Naive thymus-derived CD8-positive, alpha-beta T cell (primary cell): ENCODE measurements at places on chromosomes 1 and 21.

DNA sequence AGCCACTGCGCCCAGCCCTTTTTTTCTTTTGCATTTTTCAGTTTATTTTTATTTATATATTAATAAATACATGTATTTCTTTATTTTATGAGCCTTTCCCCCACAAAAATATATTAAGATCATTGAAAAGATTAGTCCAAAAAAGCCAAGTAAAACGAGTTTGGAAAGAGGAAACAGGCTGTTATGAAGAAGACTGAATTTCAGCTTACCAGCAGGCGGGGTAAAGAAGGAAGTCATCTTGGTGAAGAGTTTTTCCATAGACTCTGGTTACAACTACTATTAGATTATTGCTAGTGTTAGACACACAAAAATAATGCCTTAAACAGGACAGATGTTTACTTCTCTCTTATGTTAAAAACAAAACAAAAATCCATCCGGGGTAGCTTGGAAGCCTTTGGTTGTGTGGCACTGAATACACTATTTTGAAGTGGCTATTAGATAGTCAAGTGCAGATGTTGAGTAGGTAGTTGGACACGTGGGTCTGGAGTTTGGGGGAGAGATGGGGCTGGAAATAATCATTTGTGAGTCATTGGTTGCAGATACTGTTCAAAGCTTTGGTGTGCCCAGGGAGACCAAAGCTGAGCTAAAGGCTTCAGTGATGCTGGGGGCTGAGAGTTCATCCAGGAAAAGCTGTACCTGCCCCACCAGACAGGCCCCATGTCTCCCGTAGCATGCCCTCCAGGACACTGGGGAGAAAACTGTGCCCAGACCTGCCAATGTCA, 8.7 kb upstream of the LRRC71 start:
- DNase-seq: no peak

- DNase-seq: no peak
Observed at GRCh38 chr21:24781146-24781545, 826.1 kb downstream of the MRPL39 start.

DNA sequence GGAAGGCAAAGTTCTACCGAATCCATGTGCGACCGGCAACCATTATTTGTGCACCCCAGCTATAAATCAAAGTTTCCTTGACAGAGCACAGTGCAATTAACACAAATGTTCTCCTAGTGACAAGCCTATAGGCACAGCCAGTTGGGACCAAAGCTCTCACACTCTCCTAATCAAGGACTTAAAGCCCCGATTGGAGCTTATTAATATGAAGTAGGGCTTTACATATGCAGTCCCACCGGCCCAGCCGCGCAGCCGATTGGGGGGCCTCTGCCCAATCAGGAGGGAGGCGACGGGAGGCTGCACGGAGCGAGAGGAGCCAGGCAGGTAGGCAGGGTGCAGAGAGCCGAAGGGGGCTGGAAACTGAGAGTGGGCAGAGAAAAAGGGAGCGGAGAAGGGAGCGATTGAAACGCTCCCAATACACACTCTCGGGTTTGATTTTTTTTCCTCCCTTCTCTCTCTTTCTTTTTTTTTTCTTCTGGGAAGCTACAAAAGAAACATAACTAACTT, at the start of gene ESRRG:
Gene ESRRG, minus strand, starts transcription at position 156 of the 507 bp plus-strand sequence. Its CDS starts 130 bp downstream, at position 26.
- DNase-seq: no peak

DNA sequence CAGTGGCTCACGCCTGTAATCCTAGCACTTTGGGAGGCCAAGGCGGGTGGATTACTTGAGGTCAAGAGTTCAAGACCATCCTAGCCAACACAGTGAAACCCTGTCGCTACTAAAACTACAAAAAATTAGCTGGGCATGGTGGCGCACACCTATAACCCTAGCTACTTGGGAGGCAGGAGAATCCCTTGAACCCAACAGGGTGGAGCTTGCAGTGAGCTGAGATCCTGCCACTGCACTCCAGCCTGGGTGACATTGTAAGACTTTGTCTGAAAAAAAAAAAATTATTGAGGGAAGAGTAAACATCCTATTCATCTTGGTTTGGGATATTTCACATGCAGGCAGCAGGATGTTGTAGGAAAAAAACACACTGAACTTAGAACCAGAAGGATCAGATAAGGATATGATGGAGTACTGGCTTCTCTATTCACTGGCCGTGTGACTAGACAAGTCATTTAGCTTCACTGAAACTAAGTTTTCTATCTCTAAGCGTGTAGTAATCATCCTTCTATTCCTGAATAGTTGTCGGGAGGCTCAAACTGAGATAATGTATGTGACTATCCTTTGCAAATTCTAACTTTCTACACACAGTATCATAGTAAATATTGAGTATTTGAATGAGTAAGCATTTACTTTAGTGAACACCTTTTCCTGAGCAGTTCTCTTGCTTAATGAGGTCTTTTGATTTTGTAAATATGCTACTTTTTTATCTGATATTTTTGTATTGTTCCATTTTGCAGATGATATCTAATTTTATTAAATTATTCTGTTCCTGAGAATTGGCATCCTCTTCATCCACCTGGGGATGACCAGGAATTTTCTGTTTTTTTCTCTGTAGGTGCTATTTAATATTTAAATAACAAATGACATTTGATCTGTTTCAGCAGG, 18.2 kb downstream of the CAP1 start:
- DNase-seq: no peak

DNA sequence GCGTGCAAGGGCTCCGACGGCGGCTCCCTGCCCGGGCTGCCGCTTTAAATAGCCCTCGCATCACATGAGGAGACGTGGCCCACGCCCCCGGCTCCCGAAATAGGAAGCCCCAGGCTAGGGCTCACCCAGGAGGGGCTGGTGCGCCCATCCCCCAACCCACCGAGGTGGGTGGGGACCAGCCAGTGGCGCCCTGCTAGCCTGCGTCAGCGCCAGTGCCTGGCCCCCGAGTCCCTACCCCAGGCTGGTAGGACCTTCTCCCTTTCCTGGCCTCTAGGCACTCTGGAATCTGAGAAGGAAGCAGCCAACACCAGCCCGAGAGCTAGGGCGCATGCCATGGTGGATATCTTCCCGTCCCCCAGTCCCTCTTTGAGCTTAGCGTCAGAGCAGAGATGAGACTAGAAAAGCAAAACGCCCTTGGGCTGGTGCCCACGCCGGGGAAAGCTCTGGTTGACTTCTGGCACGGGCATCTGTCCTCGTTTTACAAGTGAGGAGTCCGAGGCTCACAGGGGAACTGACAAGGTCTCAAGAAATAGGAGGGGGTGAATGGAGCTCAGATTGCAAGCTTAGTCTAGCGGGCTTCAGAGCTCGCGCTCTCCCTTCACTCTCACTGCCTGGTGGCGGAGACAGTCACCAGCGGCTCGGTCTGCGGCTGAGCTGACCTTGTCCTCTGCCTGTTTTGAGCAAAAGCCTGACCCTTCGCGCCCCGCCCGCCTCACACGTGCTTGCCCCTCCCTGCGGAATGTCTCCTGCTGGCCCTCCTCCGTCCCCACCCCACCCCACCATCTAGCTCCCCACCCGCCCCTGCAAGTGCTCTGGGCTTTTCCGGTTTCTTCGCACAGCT, at the start of gene FABP3:
Gene FABP3, minus strand, starts transcription at position 21 of the 841 bp plus-strand sequence. CDS start 62 bp downstream, outside the sequence.
- no peak for DNase-seq

DNA sequence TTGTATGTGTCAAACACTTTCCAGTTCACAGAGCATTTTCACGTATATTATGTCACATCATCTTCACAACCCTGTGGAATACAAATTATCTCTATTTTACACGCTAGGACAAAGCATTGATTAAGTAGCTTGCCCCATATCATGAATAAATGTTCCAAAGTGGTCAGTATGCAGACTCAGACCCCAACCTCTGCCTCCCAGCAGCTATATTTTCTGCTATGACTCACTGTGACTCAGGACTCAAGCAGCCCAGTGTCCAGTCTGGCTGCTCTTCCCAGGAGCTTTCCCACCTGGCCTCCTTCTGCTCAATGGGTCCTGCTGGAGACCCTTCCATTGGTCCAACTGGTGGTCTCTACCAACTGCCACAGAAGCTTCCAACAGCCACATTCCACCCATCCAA, 56.0 kb upstream of the RAP1A start:
- DNase-seq: no peak

- DNase-seq: no peak
Observed at GRCh38 chr1:203166192-203166940, 9.3 kb downstream of the MYBPH start.

- DNase-seq: no peak
Observed at GRCh38 chr1:72670902-72671301, 388.6 kb upstream of the NEGR1 start.

GRCh38 chr1:171212607-171213351, 27.7 kb downstream of the FMO2 start:
- DNase-seq: no peak

- DNase-seq: no peak
Observed at GRCh38 chr1:3069491-3070308, 697 bp downstream of the PRDM16 start.

DNA sequence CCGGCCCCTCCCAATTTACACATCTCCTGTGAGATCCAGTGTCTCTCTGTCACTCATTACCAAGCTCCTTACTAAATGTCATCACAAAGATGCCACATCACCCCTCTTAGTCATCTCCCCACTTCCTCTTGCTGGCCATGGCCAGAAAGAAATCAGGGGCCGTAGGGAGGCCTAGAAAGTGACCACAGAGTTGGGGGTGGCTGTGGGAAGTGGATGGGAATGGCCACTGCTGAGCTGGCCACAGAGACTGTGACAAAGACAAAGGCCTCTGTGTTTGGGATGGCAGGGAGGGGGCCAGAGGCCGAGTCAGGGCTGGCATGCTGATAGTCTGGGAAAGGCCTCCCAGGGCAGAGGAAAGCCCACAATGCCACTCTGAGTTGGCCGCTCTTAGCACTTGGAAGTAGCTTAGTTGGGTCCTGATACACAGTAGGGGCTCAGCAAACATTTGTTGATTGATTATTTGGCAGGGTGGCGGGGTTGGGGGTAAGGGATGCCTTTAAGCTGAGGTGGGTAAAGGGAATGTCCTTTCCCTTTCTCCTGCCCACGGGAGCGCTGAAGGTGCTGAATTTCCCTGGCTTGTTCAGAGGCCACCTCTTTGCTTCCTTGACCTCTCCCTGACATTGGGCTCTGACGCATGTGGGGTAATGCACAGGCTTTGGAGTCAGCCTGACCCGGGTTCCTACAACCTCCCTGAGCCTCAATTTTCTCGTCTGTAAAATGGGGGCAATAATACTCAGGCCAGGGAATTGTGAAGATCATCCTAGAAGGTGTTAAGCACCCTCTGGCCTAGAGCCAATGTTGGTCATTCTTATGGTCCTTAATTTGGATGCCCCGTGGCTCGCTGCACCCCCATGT, 13.2 kb downstream of the NAV1 start:
- no peak for DNase-seq

DNA sequence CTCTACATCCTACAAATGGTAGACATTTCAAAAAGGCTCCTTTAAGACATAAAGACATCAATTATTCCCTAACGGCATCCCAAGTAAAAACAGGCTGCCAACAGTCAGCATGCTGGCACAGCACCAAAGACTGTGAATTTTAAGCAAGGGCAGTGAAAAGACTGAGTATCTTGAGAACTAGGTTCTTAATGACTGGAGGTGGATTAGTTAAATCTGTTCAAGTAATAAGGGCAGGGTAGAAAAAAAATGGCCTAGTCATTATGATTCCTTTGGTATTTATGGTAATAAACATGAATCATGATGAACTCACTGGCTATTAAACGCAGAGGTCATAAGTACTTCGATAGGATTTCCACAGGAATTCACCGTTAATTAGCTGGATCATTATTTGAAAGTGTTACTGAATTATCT, 75.2 kb downstream of the KIFAP3 start:
- no peak for DNase-seq

DNA sequence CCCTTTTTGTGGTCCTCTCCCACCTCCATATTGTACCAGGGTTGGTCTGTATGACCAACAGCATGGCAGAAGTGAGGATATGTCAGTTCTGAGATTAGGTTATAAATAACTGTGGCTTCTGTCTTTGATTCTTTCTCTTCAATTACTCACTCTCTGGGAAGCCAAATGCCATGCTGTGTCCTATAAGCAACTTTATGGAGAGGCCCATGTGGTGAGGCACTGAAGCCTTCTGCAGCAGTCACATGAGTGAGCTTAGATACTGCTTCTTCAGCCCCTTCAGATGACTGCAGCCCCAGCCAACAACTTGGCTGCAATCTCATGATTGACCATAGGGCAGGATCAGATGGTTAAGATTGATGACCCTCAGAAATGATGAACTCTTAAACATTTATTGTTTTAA, 34.0 kb upstream of the SAMD13 start:
- no peak for DNase-seq

GRCh38 chr1:97204468-97204867, 482.9 kb downstream of the PTBP2 start:
- DNase-seq: no peak

DNA sequence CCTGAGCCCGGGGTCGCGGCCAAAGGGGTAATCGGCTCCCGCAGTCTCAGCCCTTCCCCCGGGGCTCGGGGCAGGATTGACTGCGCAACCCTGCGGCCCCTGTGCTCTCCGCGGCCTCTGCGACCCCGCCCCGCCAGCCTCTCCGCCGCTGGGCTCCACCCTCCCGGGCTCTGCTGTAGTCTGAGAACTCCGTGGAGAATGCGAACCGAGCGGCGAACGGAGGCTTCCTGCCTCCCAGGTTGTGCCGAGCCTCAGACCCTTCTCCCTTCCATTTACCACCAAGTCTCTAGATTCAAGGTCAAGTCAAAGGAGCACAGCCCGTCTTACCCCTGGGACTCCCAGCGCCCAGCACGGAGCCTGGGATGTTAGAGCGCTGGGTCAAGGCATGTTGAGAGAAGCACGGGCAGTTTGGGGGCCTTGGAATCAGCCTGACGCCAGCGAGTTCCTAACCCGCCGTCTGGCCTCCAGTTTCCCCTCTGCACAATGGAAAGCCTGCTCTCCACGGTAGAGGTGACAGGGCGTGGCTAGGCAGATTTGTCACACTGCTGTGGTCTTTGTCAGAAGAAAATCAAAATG, 3.0 kb downstream of the ATP2B4 start:
- DNase-seq: peak; percentile 36

DNA sequence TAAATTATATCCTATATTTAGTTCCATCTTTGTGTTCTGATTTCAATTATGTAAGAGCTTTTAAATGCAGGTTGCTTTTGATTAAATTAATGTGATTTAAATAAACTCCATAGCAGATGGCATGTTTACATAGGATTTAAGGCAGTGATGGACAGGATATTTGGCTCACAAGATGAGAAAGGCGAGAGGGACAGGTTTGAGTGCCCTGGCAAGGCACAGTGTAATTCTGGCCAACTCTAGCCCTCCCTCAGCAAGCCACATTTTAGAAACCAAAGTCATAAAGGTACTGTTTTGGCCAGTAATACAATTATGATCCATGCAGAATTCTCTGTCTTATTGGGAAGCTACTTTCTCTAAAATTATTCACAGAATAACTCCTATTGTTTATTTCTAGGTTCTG, 50.6 kb upstream of the C1orf146 start:
- DNase-seq: no peak

DNA sequence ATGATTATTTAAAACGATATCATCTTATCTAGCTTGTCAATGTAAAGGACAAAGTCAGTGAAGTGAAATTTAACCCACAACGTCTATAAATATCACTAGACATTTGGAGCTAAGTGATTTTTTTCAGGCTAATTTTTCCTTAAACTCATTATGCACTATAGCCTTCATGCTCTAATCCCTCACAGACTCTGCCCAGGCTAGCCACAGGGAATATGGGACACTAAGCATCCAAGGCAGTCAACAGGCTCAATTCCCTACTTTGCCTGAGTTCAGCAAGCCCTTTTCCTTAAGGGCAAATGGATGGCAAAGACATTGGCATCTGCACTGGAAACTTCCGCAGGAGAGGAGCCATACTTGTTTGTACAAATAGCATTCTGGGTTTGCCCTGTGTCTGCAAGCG, 577.0 kb downstream of the LMO4 start:
- no peak for DNase-seq

- DNase-seq: no peak
Observed at GRCh38 chr21:45748593-45748992, 105.1 kb downstream of the PCBP3 start.
